ENCODE measurements at places on chromosomes 13 and 19.

DNA sequence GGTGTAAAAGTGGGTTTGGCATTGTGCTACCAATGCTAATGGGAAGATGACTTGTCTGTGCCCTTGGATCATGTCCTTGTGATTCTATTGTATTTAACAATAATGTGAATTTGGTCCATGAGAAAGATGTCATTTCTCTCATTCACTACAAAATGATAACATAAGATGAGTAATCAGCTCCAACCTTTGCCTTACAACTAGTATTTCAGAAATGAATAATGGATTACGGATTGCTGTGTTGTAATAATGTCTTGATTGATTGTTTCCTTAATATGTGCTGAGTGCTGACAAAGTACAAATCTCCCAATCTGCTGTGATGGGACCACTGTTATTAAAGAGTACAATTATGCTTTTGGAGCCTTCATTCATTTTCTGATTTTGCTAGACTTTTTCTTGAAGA lies 375.0 kb downstream of the PCDH9 start:
- no peak for DNase-seq

DNA sequence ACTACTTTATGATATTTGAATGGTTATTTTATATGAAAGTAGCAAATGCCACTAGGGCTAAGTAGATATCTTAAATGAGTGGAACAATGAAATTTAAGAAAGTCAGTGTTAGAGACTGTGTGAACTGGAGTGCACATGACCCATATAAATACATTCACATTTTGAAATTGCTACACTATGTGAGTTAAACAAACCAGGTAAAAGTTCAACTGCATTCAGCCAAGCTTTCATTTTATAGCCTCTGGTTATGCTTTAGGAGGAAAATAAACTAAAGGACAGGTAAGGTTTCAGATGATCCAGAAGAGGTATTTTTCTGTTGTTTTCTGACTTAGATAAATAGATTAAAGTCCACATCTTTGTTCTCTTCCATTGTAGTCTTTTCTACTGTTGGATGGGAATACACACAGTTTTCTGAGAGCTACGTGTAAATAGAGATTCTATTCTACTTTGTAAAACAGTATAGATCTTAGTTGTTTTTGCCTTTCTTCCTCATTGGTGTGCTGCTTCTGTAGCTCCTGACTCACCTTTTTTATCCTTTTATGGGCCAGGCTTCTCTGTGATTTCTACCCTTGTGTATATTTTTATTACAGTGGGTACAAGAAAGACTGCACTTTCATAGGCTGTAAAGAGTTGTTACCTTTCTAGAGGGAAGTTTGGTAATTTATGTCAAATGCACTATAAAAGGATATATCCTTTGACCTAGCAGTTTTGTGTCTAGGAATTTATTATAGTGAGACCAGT lies 54.6 kb upstream of the KCTD4 start:
- DNase-seq: no peak

DNA sequence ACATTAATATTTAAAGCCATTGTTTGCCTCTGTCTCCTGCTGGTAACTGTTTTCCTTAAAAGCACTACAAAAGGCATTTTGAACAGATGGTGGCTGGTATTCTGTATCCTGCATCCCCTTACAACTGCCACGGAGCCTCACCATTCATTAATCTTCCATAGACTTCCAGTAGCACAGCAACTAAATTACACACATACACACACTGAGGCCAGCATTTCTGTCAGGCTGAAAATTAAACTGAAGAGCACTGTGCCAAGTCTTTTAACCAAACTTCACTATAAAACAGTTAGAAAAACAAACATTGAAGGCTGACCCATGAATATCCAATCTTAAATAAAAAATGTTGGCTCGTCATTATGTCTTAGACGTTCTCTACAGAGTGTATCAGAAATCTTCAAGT lies 697.8 kb downstream of the DACH1 start:
- DNase-seq: no peak

DNA sequence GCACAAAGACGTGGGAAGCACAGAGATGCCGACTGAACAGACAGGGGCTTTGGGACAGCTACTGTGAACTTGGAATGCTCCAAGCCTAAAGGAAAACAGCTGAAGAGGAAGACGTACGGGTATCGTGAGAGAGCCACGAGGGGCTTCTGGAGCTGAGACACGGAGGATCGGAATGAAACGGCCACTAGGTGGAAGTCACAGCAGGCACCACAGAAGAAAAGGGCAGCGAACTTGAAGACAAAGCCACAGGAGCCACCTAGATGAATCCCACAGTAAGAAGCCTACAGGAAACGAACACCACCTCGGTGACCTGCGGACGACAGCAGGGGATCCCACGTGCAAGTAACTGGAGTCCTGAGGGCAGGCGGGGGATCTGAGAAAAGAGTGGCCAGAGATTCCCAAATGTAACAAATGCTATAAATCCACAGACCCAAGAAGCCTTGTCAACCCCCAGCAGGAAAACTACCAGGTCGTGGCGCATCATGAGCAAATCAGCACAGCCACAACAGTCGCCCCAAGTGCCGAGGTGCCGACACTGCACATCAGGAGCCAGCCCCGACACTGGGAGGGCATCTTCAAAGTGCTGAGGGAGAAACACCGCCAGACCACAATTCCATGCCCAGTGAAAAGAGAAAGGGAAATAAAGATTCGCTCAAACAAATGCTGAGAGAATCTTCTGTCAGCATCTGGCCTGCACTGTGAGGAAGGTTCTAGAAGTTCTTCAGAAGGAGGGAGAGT lies 39.3 kb upstream of the ISYNA1 start:
- no peak for DNase-seq

DNA sequence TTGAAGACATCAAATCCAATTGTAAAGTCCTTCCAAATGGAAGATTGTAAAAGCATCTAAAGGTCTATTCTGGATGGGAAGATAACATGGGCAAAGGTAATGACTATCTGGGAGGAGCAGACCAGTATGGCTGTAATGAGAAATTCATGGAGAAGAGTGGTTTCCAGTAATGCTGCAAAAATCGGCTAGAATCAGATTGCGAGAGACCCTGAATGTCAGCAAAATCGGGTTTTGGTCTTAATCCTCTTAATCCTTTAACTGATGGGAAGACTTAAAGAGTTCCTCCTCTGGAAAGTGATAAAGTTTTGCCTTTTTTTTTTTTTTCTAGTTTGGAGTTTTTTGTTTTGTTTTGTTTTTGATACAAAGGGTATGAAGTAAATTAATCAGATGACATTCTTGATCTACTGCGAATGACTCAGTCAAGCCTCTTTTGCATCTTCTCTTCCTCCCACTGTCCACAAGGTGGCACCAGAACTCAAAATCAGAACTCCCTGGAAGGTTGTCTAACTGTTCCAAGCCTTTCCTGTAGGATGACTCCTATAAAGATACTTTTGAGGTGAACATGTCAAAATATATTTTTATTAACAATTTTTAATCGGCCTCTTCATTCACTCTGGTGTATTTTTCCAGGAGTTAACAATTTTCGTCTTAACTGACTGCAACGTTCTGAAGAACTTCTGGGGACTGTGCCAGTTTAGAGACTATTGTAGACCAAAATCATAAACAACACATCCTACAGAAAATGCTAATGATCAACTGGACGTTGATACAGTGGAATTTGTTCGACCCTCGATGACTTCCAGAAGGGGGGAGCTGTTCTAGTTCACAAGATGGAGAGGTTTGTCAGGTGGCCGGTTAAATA lies 213.3 kb upstream of the MIR17HG start:
- no peak for DNase-seq

GRCh38 chr19:49161987-49162386 lies 4.4 kb downstream of the TRPM4 start:
- DNase-seq: no peak

DNA sequence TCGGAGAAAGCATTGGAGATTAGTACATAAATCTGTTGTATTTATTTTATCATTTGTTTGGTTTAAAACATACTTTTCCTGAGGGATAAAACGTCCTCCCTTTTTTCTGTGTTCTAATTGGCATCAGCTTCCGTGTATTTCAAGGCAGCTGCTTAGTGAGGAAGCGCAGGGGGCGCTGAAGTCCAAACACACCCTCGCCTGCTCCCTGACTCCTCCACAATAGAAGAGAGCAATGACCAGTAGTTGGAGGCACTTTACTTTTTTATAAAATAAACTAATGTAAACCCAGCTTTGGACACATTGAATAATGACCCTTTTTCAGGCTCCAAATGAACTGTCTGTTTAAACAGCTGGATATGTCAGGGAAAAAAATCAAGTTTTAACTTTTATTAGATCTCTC lies 79.9 kb downstream of the RNASEH2B start:
- no peak for DNase-seq

DNA sequence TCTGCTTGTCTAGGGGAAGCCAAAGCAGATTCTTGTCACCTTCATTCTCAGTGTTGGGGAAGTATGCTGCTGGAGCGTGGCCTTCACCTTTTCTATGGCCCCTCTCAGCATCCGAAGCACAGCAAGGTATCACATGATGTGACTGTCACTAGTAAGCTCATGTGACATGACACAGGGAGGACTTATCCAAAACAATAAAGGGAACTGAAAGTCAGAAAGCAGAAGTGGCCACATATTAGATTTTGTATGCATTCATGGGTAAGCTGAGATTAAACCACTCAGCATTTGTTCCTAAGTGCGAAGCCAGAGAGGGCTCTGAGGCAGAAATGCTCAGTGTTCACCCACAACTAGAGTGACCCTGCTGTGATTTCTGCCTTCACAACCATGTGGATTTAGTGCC lies 72.8 kb upstream of the PCDH8 start:
- DNase-seq: no peak

GRCh38 chr13:73781384-73781783 lies 352.8 kb downstream of the KLF12 start:
- DNase-seq: no peak

DNA sequence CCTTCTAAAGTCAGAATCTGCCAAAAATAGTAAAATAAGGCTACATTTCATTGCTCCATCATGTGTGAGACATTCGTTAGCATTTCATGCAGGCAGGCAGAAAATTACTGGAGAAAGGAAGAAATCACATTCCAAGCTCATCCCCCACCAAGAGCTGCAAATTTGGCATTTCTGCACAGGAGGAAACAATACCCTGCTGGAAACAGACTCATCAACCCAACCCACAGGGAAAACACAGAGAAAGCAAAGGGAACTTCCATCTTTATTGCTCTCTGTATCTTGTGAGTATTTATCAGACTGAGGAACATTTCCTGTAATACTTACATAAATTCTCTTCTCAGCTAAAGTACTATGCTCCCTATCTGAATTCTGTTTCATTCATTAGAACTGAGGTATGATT lies 95.7 kb downstream of the KCTD12 start:
- DNase-seq: no peak

GRCh38 chr19:35913589-35913988 lies 5.5 kb upstream of the TYROBP start:
- DNase-seq: no peak
